ENCODE measurements at places on chromosomes 5 and 9.

DNA sequence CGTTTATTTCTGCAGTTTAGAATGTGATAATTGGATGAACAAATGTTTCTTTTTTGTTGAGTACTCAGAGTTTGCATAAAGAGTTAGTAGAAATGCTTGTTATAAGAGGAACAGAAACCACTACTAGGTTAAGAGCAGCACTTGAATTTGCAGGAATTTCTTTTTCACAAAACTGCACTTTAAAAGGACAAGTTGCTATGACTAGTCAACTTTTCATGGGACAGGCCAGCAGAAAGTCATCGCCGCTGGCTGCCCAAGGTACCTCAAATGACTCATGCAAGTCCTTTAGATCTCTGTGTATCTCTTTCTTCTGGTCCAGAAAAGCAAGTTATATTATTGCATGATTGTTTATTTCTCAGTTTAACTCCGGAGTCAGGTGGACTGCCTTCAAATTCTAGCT, 97.3 kb upstream of the HMHB1 start:
- no peak for DNase-seq

DNA sequence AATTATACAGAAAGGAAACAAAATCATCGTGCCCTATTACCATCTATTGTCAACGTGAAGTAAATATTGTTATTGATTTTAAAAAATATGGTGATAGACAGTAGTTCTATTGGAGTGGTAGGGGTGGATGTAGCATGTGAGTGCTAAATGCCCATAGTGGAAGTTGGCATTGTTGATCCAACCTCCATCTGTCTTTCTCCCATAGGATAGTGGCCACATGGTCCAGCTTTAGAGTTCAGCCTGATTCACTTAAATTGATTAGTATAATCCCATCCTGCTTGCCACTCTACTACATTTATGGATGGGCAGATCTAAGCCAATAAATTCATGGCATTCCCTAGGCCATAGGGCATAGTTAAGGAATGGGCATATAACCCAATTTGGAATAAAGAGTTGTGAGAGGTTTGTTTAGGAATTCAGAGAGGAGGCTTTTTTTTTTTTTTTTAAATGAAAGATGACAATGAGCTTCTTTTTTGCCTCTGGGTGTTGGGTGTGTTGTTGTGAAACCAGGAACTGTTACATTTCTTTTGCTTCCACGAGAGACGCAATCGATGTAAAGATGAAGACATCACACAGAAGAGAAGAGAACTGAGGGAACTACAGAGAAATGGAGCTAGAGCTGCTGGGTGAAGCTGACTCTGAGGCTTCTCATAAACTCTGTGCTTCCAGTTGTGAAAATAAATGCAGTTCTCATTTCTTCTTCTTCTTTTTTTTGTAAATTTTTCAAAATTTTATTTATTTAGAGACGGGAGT, 12.5 kb upstream of the CHD1 start:
- DNase-seq = no peak

GRCh38 chr9:93009337-93010015, 49.0 kb upstream of the SUSD3 start:
- DNase-seq = peak; percentile 40

DNA sequence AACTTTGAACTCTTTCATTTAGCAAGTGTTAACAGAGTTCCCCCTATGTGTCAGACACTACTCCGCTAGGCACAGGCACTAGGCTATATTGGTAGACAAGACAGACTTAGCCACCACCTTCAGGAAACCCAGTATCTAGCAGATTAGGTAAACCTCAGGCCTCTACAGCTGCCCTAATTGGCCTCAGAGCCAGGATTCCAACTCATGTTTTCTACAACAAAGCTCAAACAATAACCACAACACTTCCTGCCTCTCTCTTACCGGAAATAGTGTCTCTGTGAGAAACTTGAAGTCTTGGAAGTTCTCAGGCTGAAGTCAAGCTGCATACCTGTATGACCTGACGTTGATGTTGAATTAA, 116.6 kb upstream of the SLC44A1 start:
- no peak for DNase-seq

DNA sequence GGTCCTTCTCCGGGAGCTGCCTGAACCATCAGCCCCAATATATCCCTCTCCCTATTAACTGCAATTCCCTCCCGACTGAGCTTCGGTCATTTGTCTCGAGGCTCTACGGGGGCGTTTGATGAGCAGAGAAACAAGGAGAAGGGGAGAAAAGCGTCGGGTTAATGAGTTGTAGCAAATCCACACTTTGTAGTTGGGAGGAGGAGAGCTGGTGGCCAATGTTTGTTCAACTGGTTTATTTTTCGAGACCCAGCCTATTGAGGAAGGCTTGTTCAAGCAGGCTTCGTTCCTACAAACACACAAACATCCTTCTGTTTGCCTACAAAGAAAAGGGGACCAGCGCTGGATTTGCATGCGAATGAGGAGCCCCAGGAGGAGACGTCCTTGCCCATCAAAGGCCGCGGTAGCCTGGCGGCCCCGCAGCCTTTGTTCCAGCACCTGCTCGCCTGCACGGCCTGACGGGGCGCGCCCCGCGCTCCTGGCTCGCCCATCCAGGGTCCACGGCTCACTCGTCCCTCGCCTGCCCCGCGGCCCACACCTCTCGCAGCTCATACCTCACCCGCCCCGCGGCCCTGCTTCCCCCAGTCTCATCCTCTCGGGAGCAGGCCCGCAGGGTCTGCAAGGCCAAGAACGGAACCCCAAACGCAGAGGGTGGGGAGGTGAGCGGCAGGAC, 4.6 kb downstream of the FOXD1 start:
- no peak for DNase-seq

DNA sequence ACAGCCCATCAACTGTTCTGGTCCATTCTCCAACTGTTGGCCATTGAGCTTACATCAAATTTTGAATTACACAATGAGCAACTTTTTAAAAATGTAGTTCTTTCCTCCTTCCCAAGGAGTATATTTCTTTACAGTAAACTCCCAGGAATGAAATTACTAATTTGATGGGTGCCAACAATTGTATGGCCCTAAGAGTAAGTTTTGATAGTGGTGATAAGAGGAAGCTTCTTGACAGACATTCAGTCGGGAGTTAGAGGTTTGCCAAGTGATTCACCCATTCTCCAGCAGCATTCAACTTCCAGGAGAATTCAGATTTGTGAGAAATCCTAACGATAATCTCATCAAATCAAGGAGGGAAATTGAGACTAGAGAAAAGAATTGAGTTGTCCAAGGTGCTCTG, 579.9 kb downstream of the ACTL7B start:
- DNase-seq = no peak

DNA sequence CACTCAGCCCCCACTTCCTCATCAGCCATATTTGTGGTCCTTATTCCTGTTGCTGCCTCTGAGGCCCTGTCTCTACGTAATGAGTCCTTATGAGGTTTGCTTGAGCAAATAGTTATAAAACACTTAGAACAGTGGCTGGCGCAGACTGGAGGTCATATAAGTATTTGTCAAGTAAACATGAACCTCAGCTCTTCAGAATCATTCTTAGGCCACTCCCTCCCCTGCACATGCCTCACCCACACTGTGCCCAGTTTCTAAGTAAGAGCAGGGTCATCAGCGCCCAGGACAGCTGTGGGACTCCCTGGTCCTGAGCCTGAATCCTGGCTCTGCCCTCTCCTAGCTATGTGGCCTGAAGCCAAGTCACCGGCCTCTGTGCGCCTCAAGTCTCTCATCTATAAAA, 4.0 kb downstream of the ST6GALNAC4 start:
- no peak for DNase-seq

Data from activated CD8-positive, alpha-beta memory T cell treated with anti-CD3 and anti-CD28 coated beads, Interleukin-2, amount 50 U/mL, for 48 hours (primary cell).